ENCODE measurements at places on chromosomes 7 and 10.

DNA sequence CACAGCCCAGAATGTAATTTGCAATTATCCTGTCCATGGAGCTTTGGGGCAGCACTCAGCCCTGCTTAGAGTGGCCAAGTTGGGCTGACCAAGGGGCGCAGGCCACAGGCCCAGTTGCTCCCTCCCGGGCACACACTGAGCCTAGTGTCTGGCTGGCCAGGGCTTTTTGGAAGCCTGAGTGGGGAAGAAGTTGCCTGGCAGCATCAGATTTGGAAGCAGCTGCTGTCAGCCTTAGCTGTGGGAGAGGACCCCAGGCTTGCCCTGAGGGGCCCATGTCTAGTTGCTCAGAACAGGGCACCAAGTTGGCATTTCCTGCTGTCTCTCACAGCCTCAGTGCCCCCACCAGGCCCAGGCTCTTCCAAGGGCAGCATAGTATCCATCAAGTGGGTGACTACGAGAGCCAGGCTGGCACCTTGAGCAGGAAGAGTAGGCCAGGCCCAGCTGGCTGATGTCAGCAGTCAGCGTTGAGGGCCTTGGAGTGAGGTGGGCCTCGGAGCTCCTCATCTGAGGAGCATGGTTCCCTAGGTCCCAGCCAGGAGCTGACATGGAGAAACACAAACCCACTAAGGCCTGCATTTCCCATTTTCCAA lies 14.4 kb downstream of the ANTXRL start:
- DNase-seq: no peak

- no peak for DNase-seq
These were observed 380.0 kb downstream of the GLRX3 start for GRCh38 chr10:130516141-130516735.

DNA sequence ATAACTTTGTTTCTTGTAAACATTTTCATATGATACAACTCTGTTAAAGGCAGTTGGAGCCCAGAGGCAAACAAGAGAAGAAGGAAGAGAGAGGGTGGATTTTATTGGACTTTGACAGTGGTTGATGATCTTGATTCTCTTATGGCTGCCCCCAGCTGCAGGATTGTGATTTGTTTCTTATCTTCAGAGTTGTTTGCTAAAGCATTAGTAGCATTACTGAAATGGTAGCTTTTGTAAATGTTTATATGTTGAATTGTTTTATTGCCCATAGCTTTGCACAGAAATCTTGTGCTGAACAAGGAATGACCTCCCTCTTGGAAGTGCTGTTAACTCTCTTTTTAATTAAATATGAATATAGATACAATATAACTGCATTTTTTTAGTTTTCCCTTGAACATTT lies 309.4 kb downstream of the AUTS2 start:
- DNase-seq: no peak

GRCh38 chr7:155725006-155725355 lies 80.5 kb downstream of the RBM33 start:
- no peak for DNase-seq

DNA sequence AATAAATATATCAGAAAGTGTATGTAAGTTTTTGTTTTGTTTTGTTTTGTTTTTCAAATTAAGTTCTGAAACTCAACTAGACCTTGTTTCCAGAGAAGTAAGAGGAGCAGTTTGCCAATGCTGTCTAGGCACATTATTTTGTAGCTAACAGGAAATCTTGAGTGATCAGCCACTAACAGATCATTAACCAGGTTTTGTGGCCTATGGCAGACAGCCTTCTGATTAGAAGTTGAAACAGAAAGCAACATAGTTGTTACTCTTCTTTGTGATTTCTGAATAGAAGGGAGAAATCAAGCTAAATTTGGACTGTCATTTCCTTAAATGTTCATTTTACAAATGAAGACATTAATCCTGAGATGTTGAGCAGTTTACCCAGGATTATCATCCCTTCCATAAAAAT lies 142.6 kb downstream of the PLXDC2 start:
- no peak for DNase-seq

DNA sequence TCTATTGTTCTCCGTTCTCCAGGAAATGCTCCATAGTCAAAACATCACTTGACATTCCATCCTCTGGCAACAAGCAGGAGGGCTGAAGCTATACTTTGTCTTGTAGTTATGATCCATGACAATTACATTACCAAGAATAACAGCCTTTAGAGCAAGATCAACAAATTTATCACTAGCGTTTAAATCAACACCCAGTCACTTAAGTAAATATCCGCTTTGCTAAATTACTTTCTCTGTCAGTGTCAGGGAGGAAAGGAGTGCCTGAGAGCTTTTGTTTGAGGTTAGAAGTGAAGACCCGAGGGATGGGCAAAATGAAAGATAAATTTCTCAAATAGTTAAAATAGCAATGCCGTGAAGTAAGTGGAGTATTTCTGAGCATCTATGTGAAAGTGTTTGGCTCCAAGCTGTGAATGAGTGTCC lies 236.1 kb upstream of the BMPER start:
- DNase-seq: peak; percentile 77

DNA sequence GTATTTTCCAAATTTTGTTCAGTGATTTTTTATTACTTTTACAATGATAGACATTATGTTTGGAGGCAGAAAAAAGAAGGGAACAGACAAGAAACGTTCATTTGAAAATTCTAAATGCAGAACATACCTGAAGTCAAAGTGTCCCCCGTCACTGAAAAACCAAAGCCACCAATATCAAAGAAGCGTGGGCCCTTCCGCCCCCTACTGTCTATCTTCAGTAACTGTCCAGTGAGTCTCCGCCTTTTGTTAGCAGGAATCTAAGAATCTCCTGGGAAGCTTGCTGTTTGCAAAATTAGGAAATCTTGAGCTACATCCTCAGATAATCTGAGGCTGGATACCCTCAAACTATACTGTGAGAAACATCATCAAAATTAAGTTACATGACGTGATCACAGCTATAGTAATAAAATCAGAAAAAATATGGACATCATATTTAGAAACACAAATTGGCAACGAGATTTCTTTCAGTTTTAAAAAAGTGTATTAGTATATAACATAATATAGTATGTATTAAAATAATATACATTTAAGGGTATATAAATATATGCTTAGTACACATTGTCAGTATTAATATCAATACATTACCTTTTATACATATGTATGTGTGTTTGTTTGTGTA lies 169.3 kb upstream of the AKR1E2 start:
- peak; percentile 71 for DNase-seq

GRCh38 chr10:110643035-110643652 lies 992 bp upstream of the RBM20 start:
- no peak for DNase-seq

DNA sequence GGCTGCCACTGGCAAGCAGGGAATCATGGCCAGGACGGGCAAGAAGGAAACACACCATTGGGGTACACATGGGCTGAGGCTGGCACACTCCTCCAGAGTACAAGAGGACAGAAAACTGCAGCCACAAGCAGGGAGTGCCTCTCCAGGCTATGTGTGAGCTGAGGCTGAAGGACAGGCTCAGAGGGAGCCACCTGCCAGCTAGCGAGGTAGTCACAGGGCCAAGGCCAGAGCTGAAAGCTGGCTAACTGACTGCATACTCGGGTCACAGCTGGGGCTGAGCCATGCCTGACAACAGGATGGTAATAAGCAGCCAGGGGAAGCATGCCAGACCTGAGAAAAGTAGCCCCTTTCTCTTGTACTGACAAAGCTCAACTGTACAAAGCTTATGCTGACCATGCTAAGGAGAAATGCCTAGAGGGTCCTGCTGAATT lies 52.0 kb downstream of the KIF5B start:
- no peak for DNase-seq

GRCh38 chr7:117157241-117158209 lies 165.3 kb downstream of the WNT2 start:
- peak; percentile 91 for DNase-seq

GRCh38 chr10:20877554-20877953 lies 19.6 kb downstream of the NEBL start:
- no peak for DNase-seq

DNA sequence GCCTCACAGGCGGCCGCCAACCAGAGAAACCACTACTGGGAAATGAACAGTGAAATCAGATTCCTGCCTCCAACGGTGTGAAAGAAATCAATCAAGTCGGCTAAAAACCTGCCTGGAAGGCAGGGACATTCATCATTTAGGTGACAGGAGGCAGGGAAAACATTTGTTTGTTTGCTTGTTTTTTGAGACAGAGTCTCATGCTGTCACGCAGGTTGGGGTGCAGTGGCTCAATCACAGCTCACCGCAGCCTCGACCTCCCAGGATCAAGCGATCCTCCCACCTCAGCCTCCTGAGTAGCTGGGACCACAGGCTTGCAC lies 30.5 kb downstream of the AP5Z1 start:
- no peak for DNase-seq

DNA sequence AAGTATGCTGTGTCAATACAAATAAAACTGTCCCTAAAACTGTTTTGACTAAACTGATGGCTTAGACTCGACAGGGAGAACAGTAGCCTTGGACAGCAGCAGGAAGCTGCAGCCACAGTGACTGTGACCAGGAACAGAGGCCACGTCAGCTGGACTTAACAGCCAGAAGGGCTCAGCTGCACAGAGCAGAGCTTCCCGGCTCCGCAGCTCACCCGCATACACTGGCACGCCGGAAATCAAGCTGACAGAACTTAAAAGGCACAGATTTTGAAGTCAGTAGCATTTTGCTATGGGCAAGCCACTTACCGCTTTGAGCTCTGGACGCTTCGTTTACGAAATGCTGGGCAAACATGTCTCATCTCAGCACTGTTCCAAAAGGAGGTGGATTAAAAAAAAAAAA lies 769.7 kb upstream of the AUTS2 start:
- DNase-seq: no peak

- DNase-seq: no peak
These were observed 296.4 kb upstream of the MKLN1 start for GRCh38 chr7:131031099-131031868.

GRCh38 chr7:82258181-82258580 lies 185.4 kb downstream of the CACNA2D1 start:
- DNase-seq: no peak

DNA sequence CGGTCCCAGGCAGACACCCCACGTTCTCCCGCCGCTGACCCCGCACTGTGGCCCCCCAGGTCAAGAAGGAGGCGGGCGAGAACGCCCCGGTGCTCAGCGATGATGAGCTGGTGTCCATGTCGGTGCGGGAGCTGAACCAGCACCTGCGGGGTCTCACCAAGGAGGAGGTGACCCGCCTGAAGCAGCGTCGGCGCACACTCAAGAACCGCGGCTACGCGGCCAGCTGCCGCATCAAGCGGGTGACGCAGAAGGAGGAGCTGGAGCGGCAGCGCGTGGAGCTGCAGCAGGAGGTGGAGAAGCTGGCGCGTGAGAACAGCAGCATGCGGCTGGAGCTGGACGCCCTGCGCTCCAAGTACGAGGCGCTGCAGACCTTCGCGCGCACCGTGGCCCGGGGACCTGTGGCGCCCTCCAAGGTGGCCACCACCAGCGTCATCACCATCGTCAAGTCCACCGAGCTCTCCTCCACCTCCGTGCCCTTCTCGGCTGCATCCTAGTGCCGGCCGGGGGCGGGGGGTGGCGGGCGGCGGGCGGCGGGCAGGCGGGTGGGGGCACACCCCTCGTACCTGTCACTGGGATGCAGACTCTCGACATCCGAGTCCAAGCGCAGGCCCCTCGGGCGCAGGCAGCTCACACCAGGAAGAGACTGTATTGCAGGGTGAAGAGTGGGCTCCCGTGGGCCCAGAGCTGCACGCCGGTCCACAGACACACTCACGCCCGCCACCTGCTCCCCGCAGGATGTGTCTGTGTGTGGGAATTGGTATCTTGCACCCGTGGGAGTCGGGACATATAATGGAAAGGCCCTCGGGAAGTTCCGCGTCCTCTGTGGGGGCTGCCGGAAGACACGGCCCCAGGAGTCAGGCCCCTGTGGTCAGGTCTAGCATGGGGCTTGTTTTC lies 9.6 kb downstream of the MAFK start:
- DNase-seq: no peak

DNA sequence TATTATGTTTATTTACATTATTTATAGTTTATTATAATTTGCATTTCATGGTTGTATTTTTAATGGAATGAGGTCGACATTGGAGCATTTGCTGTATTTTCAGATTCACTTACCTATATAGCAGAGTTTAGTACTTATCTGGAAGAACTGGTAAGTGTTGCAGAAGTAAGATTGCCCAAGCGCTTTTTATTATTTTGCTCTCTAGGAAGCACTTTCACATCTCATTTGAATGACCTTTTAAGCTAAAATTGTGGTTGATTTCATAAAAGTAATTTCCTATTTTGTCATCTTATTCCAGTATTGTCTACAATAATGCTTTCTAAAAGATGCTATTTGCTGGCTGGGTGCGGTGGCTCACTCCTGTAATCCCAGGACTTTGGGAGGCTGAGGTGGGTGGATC lies 28.6 kb downstream of the SEC61A2 start:
- DNase-seq: no peak

All from fibroblast of skin of scalp (primary cell).